Activated naive CD4-positive, alpha-beta T cell treated with Interleukin-2 at 50 U/mL for 16 hours (primary cell): ENCODE measurements at places on chromosomes 5 and 9.
A peak's percentile ranks its signal among the peaks of the same experiment; 100 is the strongest.

GRCh38 chr9:86763791-86764190, 183.5 kb downstream of the GAS1 start:
- no peak for DNase-seq

DNA sequence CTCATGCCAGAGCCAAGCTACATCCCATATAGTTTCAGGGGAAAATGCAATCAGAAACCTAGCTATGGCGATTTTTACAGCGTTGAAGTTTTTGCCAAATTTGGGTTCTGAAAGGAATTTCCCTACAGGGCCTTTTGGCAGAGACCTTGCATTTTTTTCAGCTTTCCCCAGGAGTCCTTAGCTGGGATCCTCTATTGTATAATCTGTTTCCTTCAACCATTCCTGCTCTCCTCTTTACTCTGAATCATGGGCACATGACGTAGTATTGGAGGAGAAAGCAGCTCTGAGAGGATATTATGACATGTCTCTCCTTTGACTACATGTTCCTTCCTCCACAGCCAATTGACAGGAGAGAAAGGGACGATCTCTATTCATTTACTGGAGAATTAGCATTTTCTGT, 118.5 kb upstream of the ERCC6L2 start:
- DNase-seq: no peak

DNA sequence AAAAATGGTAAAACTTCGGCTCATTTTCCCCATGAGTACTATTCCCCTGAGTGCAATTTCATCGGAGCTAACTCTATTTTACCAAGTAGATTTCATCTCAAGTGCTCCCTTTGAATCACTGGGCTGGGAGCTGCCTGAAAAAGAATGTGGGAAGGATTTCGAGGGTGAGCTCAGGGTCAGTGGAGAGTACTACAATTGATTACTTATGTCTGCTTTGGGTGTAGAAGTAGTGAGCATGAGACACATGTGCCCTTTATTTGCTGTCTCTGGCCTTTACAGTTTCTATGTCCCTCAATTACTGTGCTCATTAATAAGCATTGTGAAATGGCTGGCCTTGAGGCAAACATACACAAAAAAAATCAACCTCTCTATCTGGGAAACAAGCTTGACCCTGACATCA, 172.7 kb upstream of the RFX3 start:
- no peak for DNase-seq

- no peak for DNase-seq
These were observed 36.0 kb upstream of the PDE8B start for GRCh38 chr5:77174526-77174925.

DNA sequence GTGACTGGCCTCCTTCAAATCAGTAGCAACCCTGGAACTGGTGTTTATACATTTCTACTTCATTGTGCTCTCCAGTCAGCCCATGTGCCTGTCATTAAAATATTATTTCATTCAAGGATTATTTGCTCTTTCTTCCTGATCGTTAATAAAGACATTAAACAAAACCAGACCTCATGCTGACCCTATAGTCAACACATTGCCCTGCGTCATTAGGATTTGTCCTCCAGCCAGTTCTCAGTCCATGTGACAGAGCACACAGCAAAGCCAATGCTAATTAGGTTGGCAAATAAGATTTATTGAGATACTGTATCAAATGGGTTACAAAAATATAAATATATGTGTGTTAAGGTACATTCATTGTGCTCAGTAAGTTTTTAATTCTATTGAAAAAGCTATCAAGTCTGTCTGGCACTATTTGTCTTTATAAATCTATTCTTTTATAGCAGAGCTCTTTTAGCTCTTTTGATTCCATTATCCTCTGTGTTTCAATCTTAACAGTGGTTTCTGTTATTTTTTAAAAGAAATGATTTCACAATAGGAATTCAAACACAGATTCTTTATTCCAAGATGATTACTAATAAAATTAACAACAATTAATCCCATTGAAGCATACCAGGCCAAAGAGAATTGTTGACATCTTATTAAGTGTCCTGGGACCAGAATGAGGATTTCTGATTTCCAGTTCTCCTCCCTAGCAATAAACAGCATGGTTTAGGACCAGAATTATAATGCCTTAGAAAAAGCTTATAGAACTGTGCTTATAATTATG, 209.4 kb upstream of the RGMB start:
- DNase-seq: no peak

DNA sequence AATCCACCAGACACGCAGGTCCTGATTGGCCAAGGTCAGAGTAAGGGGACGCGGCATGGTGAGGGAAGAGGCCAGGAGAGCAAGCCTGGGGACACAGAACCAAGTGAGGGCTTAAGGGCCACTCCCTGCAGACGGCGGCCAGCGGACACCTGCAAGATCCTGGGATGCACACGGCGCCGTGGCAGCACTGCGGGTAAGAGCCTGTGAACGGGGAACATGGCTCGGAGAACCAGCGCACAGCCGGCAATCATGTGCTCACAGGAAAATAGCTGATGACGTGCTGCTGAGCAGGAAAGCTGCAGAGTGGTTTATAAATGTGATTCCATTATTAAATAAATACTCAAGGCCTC, 27.0 kb upstream of the NSMF start:
- no peak for DNase-seq

DNA sequence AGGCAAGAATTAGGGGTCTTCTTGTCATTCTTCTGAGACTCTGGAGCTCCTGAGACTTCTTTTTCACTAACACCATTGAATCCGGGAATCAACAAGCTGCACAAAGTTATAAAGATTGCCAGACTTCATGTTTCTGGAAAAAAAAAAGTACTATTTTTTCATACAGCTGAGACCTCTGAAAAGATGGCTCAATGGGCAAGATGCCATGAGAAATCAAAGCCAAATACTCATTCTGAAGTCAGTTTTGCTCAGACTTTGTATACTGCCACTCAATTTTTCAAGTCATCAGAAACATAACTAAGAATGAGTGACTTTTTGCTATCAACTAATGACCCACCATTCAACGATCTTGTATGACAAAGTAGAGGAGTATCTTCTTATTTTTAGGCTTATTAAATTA, 512.0 kb downstream of the RAB3C start:
- no peak for DNase-seq

DNA sequence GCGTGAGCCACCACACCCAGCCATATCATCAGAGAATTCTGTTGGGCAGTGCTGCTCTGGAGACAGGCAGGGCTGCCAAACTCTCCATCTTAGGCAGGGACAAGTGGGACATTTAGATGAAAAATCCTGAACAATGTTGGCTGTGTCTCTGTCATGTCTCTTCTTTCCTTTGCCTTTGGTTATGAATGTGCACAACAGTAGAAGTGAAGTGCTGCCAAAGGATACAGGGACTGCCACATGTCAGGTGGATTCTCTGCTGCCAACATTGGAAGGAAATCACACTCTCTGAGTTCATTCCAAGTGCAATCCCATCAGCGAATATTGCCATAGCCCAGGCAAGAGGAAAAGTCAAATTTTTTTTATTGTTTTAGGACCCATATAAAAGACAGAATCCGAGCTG, 348.8 kb downstream of the TRPM3 start:
- no peak for DNase-seq

- DNase-seq: no peak
These were observed 583 bp upstream of the TJP2 start for GRCh38 chr9:69173497-69173890.

- no peak for DNase-seq
These were observed 11.7 kb upstream of the CARNMT1 start for GRCh38 chr9:75039801-75040200.

- peak; percentile 52 for DNase-seq
These were observed 21.5 kb upstream of the ARHGAP26 start for GRCh38 chr5:142748568-142749249.
